ENCODE measurements at places on chromosomes 4 and X. TPM values are rescaled to one million over a fixed set of nuclear protein-coding genes. Genes with fewer than 3 reads are reported as not detected.

The LRIT3 gene
- not detected for total RNA-seq

The CENPE gene
- 46.6 TPM for total RNA-seq

The PITX2 gene
- total RNA-seq, result 21.7 TPM

The SHISA3 gene
- total RNA-seq, result not detected

- no peak for DNase-seq
- no peaks in the 10 kb centered on the region for H3K36me3 ChIP-seq
- H3K27me3 ChIP-seq, result no peaks in the 10 kb centered on the region
- no peak overlapping the region for H3K4me3 ChIP-seq
- peaks cover 9% of the 10 kb centered on the region for H3K4me1 ChIP-seq
- no peak overlapping the region for H3K27ac ChIP-seq
Measured at GRCh38 chr4:47562297-47562696, 77.2 kb downstream of the ATP10D start.

GRCh38 chrX:135528254-135528653, 7.8 kb downstream of the INTS6L start:
- H3K4me3 ChIP-seq, result no peak overlapping the region
- no peak overlapping the region for H3K27ac ChIP-seq
- DNase-seq, result no peak
- H3K4me1 ChIP-seq, result no peaks in the 10 kb centered on the region
- no peaks in the 10 kb centered on the region for H3K36me3 ChIP-seq
- H3K27me3 ChIP-seq, result no peaks in the 10 kb centered on the region

GRCh38 chrX:476724-477075, 90.0 kb upstream of the PPP2R3B start:
- H3K4me3 ChIP-seq, result no peak overlapping the region
- no peaks in the 10 kb centered on the region for H3K27me3 ChIP-seq
- H3K27ac ChIP-seq, result no peak overlapping the region
- no peaks in the 10 kb centered on the region for H3K4me1 ChIP-seq
- no peak for DNase-seq
